Right cardiac atrium (tissue), 5 donors: ENCODE measurements at places on chromosomes 1 and 21. TPM values are rescaled to one million over a fixed set of nuclear protein-coding genes. Genes with fewer than 3 reads are reported as not detected.

S100A14 gene
- total RNA-seq, result 2.5 TPM

LY9 gene
- total RNA-seq, result 0.29 TPM

OPRD1 gene
- not detected for total RNA-seq

REG4 gene
- total RNA-seq, result not detected

CFHR2 gene
- not detected for total RNA-seq

C1orf226 gene
- 5.7 TPM for total RNA-seq

PRAMEF15 gene
- not detected for total RNA-seq

LCE1D gene
- total RNA-seq, result not detected

AVPR1B gene
- total RNA-seq, result not detected

LCE1C gene
- total RNA-seq, result not detected

MPL gene
- 1.4 TPM for total RNA-seq

SIK1 gene
- total RNA-seq, result 63.9 TPM

IFNGR2 gene
- total RNA-seq, result 41.7 TPM

OR6N1 gene
- not detected for total RNA-seq

NR1I3 gene
- total RNA-seq, result not detected

TMEM222 gene
- total RNA-seq, result 29.5 TPM

C1orf74 gene
- 1.9 TPM for total RNA-seq

F3 gene
- total RNA-seq, result 21.1 TPM

GRCh38 chr1:230153641-230154296, 86.7 kb downstream of the GALNT2 start:
- DNase-seq, result no peak

DNA sequence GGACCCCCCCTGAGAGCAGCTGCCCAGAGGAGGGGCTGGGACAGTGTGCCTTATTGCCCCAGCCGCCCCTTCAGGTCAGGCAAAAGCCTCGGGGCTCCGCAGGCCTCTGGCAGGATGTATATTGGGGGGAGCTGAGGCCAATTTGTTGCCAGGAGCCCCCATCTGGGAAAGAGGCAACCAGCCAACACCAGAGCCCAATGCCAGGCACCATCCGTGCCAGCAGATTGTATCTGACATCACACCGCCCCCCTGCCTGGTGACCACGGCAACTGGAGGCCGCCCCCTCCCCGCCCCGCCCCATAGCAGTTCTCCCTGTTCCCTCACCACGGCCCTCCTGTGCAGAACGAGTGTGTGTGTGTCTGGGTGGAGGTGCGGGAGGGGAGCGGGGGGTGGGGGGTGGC, 3.6 kb upstream of the PLEKHG5 start:
- DNase-seq, result no peak

DNA sequence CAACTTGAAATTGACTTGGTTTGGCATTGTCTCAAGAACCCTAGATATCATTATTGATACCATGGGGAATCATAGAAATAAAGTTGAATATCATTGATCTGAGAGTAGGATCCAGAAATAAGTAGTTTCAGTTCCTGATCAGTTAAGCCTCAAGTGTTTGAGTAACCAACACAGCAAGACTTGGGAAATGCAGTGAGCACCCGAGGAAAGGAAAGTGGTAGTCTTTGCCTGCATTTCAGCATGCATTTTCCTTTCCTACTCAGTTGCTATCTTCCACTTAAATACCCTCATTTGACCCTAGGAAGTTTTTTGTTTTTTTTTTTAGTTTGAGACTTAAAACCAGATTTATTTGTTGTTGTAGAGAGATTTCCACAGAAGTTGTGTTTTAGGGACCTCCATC, 18.9 kb downstream of the CLEC20A start:
- no peak for DNase-seq

DNA sequence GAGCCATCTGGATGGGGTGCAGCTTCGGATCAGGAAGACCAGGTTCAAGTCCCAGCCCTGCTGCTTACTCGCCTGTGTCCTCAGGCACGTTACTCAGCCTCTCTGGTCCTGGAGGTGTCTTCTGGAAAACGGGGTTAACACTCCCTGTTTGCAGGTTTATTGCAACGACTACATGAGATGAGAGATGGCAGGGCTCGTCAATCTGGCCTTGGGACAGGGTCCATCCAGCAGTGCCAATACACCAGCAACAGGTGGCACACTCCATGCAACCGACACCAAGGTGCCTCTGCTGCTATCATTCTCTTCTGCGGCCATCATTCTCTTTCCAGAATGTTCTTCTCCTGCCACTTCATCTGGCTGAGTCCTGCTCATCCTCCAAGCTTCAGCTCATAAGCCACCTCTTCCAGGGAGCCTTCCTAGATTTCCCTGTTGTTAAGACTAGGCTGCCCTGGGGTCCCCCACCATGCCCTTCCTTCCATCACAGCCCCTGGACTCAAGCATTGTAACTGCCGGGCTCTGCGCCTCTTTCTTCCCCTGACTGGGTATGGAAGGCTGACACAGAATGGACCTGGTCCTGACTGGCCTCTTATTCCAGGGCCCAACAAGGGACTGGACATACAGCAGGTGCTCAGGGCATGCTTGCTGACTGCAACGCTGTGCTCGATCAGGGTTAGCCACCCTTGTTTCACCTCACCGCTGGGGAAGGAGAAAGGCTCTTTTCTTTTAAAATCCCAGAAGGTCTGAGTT, 87.4 kb downstream of the DMRTB1 start:
- no peak for DNase-seq

DNA sequence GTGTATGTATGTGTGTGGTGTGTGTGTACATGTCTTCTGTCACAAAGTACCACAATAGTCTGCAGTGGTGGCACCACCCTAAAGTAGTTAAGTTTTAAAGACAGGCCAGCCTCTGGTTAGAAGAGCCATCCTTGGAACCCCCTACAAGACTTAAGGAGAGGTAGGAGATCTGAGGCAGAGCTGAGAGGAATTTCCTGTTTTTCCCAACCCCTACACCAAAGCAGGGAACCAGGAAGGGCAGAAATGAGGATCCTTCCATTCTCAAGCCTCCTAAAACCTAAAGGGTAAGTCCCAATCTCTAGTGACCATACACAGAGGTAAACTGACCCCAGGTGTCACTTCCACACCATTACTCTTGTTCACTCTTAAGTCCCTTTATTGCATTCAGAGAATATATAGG, 11.1 kb downstream of the PEA15 start:
- no peak for DNase-seq

GRCh38 chr1:23742670-23743286, 493 bp upstream of the ELOA start:
- no peak for DNase-seq

GRCh38 chr1:1066403-1067283, 7.5 kb downstream of the RNF223 start:
- no peak for DNase-seq

- DNase-seq, result peak; percentile 30
Measured at GRCh38 chr1:2127187-2128145, 67.1 kb downstream of the FAAP20 start.

GRCh38 chr1:103953386-103953785, 203.7 kb downstream of the AMY1C start:
- DNase-seq, result no peak

- DNase-seq, result no peak
Measured at GRCh38 chr21:26136671-26137070, 33.9 kb downstream of the APP start.

DNA sequence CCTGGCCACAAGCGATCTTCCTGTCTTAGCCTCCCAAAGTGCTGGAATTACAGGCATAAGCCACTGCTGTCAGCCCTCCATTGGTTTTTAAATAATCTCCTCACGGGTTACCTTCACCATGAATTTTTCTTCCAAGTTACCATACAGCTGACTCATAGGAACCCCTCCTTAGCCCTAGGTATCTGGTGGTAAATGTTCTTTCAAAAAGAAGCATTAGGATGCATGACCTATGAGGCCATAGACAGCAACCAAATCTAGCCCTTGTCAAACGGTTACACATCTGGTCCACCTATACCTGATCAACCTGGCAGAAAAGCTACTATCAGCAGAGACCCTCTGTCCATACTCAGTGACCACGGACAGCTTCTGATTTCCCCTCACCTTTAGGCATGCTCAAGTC, 12.7 kb upstream of the DEGS1 start:
- DNase-seq, result no peak

GRCh38 chr1:13826009-13826408, 126.0 kb downstream of the PRDM2 start:
- no peak for DNase-seq

- no peak for DNase-seq
Measured at GRCh38 chr1:154212083-154212482, 6.0 kb upstream of the CFAP141 start.

DNA sequence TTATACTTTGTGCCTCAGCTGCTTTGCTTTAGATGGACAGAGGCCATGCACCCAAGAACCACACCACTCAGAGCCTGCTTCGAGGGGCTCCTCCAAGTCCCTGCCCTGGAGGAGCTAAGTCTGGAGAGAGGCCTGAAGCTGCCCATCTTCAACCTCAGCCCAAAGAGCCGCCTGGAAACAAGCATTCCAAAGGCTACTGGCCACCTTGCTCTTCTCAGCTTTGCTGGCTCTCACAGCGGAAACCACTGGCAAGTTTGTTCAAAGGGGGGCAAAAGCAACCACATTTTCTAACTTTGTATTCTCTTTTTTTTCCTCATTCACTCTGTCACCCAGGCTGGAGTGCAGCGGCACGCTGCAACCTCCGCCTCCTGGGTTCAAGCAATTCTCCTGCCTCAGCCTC, 23.2 kb downstream of the VPS26C start:
- no peak for DNase-seq

- DNase-seq, result no peak
Measured at GRCh38 chr1:97364086-97364485, 556.7 kb downstream of the DPYD start.

- DNase-seq, result no peak
Measured at GRCh38 chr1:100028765-100029164, 59.0 kb downstream of the SLC35A3 start.

- no peak for DNase-seq
Measured at GRCh38 chr1:61083807-61084440, 1.6 kb downstream of the NFIA start.

DNA sequence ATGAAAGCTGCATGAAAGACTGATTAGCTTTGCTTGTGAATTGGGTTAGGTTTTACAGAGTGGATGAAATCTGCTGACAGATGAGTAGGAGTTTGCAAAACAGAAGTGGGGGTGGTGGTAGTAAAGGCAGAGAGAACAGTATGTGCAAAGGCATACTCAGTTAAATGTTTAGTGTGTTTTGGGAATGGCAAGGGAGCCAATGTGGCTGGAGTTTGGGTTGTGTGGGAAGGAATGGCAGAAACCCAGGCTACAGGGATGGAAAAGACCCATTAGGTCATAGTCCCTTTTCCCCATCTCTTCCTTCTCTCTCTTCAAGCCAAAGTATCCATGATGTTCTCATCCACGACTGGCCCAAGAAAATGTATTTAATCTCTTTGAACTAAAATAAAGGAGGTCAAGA, 362.2 kb upstream of the LYPLAL1 start:
- no peak for DNase-seq

GRCh38 chr1:226033582-226033981, 28.9 kb upstream of the H3-3A start:
- DNase-seq, result no peak

GRCh38 chr21:46217511-46218196, 10.9 kb downstream of the LSS start:
- DNase-seq, result no peak

DNA sequence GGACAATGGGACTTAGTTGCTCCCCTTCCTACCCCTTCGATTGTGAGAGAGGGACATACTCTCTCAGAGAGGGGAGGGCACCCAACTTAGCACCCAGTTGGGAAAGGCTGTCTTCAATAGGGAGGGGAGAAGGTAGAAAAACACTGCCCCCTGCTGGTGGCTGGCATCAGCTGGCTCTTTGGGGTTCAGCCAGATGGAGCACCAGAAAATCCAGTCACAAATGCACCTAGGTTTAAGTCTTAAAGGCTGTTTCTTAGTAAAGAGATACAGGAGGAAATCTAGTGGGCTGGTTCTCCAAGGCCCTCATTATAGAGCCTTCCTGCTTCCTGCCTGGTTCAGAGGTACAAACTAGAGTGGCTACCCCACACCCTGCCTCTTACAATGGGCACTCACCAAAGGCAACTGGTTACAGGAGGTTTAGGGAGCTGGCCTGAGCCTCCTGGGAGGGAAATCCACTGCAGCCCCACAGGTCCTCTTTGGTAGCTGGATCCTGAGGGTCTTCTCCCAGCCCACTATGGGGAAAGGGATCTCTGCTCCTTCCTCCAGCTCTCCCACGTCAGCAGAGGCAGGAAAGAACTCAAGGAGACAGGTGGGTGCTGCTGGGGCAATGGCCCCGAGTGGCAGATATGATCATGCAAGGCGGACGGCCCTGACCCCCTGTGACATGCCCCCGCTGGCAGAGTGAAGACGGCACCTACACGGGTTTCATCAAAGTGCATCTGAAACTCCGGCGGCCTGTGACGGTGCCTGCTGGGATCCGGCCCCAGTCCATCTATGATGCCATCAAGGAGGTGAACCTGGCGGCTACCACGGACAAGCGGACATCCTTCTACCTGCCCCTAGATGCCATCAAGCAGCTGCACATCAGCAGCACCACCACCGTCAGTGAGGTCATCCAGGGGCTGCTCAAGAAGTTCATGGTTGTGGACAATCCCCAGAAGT, 28.3 kb downstream of the EIF2D start:
- DNase-seq, result peak; percentile 91

- DNase-seq, result no peak
Measured at GRCh38 chr1:8031176-8031785, 5.2 kb upstream of the ERRFI1 start.

DNA sequence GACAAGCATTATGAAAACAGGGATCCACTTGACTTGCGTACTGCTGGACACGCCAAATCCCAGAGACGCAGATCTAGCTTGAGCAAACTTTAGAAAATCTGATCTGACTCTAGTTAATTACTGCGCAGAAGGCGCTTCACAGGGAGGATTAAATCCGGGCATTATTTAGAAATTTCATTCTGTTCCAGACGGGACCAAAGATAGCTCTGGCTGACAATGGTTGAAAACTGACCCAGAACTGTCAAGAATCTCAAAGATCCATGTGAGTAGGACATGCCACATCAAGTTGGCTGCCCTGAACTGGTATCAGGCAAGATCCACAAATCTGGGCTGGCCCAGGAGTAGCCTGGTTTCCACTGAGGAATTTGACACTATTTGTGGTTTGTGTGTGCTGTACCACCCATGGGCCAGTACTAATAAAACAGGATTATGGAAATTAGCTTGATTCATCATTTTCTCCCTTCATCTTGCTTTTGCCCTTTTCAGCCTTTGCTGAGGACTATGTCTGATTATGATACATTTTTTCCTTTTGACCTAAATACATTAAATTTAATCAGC, 171.0 kb downstream of the VAV3 start:
- no peak for DNase-seq
